Epithelial cell of esophagus (primary cell): ENCODE measurements at places on chromosomes 7 and 10.
A peak's percentile ranks its signal among the peaks of the same experiment; 100 is the strongest.

DNA sequence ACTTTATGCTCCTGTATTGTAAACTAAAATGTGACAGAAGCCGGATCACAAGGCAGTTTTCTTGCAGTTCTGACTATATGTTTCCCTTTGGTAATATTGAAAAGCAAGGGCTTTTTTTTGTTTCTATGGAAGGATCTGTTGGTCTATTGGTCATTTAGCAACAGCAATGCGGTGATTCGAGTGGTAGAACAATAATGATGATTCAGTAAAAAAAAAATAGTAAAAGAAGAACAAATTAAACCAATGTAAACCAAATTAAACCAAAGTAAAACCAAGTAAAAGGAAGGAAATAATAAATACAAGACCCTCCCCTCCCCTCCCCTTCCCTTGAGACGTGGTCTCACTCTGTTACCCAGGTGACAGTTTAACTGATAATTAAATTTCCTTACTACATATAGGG lies 17.8 kb upstream of the CCNY start:
- DNase-seq, result no peak

- DNase-seq, result peak; percentile 77
Observed at GRCh38 chr10:110373059-110373458, 68.3 kb upstream of the SMNDC1 start.

- peak; percentile 83 for DNase-seq
Observed at GRCh38 chr10:76150139-76150875, 718.9 kb downstream of the LRMDA start.

GRCh38 chr7:149874644-149875028 lies 867 bp downstream of the ATP6V0E2 start:
- DNase-seq, result no peak

DNA sequence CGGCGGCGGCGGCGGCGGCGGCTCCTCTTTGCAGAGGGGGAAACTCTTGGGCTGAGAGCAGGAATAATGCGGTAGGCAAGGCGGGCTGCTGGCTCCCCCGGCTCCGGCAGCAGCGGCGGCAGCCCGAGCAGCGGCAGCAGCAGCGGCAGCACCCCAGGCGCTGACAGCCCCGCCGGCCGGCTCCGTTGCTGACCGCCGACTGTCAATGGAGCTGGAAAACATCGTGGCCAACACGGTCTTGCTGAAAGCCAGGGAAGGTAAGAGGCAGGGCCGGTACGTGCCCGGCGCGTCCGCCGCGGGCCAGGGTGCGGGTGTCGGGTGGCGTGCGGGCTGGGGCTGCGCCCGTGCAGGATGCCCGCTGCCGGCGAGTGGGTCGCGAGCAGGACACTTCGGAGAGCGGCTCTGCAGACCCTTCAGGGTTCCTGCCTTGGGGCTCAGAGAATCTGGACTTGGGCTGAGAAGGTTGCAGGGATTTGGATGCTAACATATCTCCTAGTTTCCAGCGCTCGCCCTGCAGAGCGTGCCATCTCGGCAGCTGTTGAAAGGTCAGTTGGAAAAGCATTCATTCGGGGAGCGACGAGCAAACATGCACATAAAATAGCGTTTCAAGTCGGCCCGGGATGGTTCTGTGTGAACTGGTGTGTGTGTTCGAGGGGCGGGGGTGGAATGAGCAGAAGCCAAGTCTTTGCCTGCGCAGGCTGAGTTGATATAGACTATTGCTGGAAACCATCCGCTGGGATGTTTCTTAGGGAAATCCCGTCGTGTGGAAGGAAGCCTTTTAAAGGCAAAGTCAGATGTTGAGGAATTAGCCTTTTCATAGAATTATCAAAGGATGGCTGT lies 562 bp downstream of the GRK5 start:
- peak; percentile 58 for DNase-seq
